ENCODE measurements at places on chromosomes 2 and 18.

DNA sequence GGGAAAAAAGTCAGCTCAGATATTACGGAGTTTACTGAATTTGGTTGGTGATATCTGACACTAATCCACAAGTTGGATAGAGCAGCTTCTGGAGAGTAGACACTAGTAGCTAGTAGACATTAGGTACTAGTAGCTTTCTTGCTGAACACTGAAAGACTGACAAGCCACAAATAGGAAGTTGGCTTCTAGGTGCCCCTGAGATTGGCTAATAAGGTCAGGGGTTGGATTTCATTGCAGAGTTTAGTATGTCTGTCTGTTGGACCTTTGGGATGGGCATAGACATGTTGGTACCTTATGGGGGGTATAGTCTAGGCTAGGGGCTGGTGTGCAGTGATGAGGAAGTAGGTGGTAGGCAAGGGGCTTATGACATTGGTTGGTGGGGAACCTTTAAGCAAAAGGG, 164.9 kb upstream of the LRRTM1 start:
- DNase-seq = no peak

DNA sequence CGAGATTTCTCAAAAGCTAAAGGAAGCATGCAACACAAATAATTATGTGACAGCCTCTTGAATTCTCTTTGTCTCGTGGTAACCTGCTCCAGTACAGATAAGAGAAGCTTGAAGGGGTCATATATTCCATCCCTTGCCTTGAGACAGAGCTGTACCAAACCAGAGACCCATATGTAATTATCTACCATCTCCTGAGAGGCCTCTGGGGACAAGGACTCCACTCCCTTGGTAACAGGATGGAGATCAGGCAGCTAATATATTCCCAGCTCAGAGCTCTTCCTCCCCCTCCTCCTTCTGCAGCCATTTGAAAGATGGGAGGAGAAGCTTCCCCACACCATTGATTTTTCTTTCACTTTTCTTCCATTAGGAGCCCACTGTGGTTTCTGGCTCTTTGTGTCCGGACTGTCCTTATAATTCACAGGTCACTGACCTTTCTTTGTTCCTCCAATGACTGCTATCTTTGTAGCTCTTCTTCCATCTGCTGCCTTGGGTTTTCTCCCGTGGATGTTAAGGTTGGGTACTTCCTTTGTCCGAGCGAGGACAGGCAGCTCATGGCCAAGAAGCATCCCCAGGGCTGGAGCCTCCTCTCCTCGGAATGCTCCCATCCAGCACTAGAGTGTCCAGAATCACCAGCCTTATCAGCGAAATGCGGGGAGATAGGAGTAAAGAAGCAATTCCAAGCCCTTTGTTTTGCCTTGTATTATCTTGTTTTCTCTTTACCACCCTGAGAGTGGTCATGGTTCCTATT, 72.6 kb upstream of the STPG4 start:
- DNase-seq = no peak

DNA sequence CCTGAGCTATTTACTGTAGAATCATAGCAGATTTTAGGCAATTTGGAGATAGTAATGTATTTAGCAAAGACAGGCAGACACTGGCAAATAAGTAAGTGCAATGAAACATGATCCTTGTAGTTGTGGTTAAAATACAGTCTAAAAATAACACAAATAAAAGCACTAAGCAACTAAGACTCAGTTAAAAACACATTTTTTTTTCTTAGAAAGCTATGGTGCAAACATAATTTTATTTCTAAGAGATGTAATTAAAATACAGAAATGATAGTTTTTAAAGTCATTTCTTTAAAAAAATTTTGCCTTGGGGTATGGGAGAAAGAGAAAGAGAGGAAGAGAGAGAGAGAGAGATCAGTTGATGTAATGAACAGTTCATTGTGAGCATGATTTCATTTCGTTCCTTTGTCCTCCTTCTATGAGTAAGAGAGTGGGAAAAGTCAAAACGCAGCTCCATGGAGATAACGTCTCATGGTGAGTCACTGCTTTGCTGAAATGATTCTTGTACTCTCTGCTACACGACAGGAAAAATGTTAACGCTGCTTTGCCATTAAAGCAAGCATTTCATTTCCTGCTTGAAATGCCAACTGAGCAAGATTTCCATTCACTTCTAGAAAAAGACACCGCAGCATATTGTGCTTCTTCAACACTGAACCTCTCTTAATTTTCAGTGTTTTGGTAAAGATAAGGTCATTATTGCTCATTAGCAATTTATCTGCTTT, 61.3 kb upstream of the PGAP1 start:
- DNase-seq = no peak

DNA sequence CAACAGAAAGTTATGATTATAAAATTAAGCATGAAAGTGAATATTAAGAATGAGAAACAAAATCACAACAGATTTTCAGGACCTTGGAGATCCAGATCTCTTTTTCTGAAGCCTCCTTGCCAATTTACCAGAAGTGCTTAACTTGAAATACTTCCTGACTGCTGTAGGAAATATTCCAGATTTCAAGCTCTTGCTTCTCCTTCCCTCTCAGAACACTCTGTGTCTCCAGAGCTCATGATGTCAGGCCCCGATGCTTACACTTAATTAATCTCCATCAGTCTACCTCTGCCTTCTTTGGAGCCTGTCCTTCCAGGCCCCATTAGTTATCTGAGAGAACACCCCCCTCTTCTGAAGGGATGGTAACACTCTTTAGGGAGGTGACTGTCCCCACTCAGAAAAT, 20.7 kb upstream of the NT5C1B start:
- DNase-seq = no peak

DNA sequence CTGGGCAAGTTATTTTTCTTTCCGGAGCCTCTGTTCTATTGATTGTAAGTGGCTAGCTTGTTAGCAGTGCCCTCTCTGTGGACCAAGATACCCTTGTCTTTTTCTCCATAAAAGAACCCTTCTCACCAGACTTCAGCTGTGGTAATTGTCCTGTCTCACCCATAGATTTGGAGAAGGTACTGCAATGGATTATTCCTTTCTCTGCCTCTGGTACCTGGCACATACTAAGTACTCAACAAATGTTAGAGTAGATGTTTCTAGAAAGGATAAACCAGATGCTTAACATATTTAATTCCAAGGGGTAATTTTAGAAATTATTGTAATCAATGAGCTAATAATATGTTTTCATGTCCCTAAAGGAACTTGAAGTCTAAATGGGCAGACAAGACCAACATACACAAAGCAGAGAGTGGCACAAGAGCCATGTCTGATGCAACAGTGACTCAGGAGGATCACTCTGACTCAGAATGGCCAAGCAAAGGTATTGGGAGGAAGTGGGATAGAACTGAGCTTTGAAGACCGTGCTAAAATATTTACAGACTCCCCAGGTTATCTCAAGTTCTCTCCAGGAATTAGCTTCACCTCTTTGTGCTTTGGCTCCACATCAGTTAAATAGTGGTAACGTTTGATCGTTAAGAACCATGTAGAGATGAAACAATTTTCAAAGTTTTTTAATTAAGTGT, 129.7 kb upstream of the OSR1 start:
- no peak for DNase-seq

DNA sequence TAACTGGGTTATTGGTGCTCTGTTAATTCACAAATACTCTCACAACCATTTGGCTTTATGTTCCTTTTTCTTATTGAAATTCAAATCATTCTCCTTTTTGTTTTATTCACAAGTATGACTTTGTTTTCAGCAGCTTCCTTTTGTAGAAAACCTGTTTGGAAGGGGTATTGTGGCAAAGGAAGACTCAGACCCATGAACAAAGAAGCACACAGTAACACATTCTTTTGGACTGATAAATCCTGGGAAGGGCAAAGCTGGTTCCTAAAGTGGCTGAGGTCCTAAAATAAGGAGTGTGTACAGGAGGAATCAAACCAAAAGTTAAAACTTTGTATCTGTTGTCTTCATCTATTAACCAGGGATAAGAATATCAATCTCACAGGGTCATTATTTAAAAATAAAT, 374.7 kb upstream of the FIGN start:
- no peak for DNase-seq

GRCh38 chr18:54261894-54262293, 7.4 kb upstream of the POLI start:
- peak; percentile 5 for DNase-seq

DNA sequence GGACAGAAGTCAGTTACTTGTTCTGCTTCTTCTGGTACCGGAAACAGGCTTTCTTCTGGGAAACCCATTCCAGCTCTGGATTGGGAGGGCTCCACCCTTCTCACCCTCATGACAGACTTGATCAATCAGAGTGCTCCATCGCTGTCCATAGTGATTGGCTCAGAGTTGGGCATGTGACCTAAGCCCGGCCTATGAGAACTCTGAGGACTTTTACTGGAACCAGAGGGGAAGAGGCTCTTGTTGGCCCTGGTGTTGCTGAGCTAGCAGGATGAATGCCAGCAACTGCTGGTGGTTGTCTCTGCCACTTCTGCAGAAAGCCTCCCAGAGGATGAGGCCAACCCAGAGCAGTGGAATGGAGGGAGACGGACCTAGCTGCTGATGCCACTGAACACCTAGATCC, 33.3 kb downstream of the TMEM37 start:
- no peak for DNase-seq

Data from activated naive CD4-positive, alpha-beta T cell (primary cell).